ENCODE measurements at places on chromosomes 16 and 17.

- no peak for DNase-seq
These were observed 131.2 kb downstream of the CMIP start for GRCh38 chr16:81575834-81576233.

DNA sequence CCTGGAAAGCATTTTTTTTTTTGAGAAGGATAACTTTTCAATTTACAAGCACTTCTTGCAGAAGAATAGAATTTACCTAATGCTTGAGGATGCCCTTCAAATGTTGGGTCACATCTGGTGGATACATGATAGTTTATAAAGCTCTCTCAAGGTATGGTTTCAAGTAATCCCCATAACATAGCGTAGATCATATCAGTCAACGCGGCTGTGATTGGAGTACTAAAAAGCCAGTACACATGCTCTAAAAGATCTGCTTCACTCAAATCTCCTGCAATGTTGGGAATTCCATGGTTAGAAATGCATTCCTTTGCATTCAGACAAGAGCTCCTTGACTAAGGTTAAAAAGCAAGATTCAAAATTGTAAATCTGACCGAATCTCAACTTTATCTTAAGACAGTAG lies 3.9 kb upstream of the KCNJ16 start:
- DNase-seq = no peak

GRCh38 chr16:23072084-23072599 lies 77.1 kb downstream of the USP31 start:
- DNase-seq = no peak

GRCh38 chr16:14310519-14310991 lies 239.4 kb downstream of the MRTFB start:
- peak; percentile 76 for DNase-seq

- DNase-seq = no peak
These were observed 8.1 kb downstream of the TMEM235 start for GRCh38 chr17:78239489-78239931.

Measured in fibroblast of gingiva (primary cell).